Esophagus squamous epithelium (tissue), 5 donors: ENCODE measurements at places on chromosomes 1 and 21.

DNA sequence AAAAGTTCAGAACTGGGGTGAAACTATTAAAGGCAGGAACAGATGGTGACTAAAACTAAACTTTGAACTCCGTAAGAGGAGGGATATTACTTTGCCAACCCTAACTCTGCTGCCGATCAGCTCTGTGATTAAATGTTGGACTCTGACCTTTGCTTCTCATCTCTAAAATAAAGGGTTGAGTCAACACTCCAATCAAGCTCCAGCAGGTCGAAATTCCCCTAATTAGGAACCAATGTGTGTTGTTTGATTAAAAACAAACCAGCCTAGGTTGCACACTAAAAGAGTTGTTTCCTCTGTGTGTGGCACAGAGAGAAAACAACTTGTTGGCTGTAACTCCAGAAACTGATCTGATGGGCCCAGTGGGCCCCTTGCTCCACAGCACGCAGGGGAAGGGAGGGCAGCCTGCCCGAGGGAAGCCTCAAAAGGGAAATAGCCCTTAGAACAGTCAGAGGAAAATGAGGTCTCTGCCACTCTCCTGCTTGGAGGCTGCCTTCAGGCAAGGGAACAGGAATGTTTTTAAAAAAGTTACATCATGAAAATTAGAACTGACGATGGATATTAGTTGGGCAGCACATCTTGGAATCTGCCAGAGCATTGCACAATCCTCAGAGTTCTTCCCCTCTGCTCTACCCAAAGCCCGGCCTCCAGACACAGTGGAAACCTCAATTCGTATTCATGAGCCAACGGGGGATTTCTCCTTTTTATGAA lies 69.3 kb downstream of the KCTD3 start:
- DNase-seq: no peak

DNA sequence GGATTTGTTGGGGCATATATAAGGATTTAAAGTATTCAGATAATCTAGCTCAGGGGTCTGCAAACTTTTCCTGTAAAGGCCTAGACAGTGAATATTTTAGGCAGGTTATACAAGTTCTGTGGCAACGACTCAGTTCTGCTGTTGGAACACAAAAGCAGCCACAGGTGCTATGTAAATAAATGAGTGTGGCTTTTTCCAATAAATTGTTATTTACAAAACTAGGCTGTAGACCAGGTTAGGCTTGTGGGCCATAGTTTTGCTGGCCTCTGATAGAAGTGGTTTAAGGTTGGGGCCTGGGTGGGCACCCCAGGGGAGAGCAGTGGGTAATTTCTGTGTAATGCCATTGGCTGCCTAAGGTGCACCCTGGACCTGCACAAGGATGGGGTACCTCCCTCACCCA lies 16.9 kb upstream of the IGFN1 start:
- no peak for DNase-seq

DNA sequence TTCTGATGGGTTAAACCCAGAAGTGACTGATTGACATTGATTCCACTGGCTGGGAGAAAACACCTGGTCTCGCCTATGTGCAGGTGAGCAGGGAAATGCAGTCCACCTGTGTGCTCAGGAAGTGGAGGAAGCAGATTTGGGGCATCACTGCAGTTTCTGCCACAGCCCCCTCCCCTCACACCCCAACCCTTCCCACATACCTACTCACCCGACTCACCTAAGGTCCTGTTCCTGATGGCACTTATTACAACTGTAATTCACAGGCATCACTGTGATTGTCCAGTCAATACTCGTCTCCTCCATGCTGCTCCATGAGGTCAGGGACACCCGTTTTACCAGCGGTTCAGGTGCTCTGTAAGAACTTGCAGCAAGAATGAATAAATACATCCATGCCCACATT lies 68.5 kb downstream of the PCP4 start:
- DNase-seq: no peak

DNA sequence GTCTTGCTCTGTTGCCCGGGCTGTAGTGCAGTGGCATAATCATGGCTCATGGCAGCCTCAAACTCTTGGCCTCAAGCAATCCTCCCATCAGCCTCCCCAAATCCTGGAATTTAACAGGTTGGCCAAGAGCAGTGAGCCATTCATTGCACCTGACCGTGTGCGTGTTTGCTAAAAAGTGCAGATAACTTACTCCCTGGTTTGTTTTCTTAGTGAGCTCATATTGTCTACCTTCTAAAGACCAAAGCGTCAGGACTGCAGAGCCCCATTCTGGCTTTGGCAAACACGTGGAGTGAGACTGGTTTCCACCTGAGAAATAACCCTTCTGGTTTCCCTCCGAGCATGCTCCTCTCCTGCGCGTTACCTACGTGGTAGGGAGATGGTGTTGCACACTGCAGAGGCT lies 32.2 kb upstream of the CA6 start:
- DNase-seq: no peak

DNA sequence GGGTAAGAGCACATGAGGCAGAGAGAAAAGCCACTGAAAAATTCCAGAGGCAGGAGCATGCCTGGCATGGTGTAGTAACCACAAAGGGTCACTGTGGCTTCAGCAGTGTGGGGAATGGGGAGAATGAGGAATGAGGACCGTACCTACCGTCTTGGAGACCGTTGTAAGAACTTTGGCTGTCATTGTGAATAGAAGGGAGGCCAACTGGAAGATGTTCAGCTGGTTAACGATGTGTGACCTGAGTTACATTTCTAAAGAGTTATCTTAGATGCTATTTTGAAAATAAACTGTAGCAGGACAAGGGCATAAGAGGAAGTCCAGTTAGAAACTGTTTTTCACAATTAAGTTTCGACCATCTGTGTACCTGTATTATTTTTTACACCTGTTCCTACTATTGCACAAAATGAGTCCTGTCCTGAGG lies 365.5 kb upstream of the SGIP1 start:
- no peak for DNase-seq

DNA sequence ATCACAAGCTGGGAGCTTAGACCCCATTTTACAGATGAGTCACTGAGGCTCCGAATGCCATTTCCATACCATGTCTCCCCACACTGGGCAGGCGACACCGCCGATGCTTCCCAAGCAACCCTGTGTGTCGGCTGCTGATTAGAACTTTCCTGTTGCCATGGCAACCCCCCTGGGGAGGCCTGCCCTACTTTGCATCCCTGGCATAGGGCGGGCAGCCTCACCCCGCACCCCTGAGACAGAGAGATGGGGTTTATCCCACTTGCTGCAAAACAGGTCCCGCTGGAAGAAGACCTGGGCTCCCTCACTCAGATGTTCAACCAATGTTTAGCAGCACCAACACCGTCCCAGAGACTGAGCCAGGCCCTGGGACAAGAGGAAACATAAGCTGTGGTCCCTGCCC lies 81.5 kb downstream of the CAMK2N1 start:
- no peak for DNase-seq

- DNase-seq: no peak
Observed at GRCh38 chr1:3105167-3105863, 36.3 kb downstream of the PRDM16 start.
